ENCODE measurements at places on chromosomes 13 and 19. TPM values are rescaled to one million over a fixed set of nuclear protein-coding genes. Genes with fewer than 3 reads are reported as not detected.

Gene CYP4F8
- not detected for total RNA-seq

Gene CTXN1
- total RNA-seq = 21.5 TPM

Gene KLK4
- total RNA-seq = not detected

Gene PNMA8B
- not detected for total RNA-seq

Gene TNNI3
- total RNA-seq = 7.7 TPM

Gene LGALS14
- not detected for total RNA-seq

Gene ERICH4
- total RNA-seq = not detected

Gene TRIM28
- 628 TPM for total RNA-seq

Gene GIPC3
- total RNA-seq = 0.19 TPM

Gene CCL25
- not detected for total RNA-seq

Gene PLVAP
- not detected for total RNA-seq

Gene DLL3
- 10.1 TPM for total RNA-seq

Gene BLVRB
- total RNA-seq = 360 TPM

Gene SMIM44
- total RNA-seq = not detected

Gene CSNK1A1L
- total RNA-seq = not detected

Measured in A549 treated with Mapracorat at 1 μM for 4 hours (cell line).